ENCODE measurements at places on chromosomes 5 and 9.

DNA sequence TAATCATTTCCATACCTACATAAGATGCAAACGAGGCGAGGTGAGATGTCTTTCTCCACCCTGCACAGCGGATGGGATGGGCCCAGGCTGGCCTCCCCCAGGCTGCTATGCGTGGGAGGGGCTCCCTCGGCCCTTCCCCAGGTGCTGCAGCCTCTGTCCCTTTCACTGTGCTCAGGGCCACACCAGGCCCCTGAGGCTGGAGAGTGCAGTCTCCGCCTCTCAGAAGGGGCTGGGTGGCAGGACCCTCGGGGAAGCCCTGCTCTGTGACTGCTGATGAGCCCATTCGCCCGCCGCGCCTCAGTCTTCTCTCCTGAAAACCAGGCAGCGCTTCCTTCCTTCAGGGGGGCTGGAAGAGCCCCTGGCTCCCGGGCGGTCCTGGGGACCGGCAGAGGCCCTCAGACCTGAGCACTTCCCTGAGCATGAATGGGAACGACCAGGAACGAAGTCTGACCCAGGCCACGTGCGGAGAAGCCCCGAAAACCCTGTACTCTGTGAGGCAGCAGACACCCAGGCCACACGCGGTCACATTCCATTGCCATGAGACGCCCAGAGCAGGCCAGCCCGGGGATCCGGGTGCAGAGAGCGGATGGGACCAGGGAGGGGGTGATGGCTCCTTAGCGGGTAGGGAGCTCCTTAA is 21.9 kb upstream of the NOTCH1 start:
- DNase-seq, result no peak

GRCh38 chr9:34143116-34143515 is 16.6 kb upstream of the DCAF12 start:
- no peak for DNase-seq

DNA sequence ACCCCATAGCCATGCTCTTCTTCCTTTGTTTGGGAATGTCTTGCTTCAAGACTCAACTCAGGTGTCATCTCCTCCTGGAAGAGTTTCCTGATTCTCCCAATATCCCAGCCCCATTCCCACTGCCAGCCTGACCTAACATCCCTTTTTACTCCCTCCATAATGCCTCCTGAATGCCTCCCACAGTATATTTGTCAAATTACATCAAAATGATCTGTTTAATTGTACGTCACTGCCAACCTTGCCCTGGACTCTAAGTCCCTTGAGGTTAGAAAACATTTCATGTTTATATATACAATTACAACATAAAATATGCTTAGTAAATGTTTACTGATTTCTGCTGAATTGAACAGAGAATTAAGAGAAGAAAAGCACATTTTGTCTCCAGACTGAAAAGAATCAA is 301.6 kb upstream of the PDE4D start:
- no peak for DNase-seq

- no peak for DNase-seq
Measured at GRCh38 chr9:89277043-89277442, 34.0 kb upstream of the CKS2 start.

DNA sequence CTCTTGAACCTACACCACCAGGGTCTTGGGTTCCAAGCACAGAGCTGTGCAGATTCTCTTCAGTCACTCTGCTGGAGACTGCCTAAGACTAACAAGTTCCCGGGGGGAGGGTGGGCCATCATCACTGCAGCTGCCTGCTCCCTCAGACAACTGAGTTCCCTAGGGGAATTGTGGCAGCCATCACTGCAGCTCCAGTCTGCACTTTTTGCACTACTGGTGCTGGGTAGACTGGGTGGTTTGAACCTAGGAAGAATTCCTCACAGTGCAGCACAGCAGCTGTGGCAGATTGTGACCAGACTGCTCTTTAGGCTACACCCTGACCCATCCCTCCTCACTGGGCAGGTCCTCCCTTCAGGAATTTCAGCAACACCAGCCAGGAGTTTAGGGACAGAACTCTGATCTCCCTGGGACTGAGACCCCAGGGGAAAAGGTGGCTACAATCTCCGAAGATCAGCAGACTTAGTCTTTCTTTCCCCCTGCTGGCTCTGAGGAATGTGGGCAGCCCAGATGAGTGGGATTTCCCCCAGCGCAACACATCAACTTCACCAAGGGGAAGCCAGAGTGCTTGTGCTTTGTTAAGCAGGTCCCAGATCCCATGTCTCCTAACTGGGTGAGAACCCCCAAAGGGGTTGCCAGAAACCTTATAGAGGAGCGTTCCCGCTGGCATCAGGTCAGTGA is 30.9 kb upstream of the RGMB start:
- DNase-seq, result no peak

- DNase-seq, result no peak
Measured at GRCh38 chr9:30723656-30724055, 1660.8 kb upstream of the ACO1 start.

GRCh38 chr9:83007521-83008300 is 55.2 kb downstream of the RASEF start:
- DNase-seq, result no peak

GRCh38 chr5:172923539-172923938 is 35.7 kb upstream of the RPL26L1 start:
- no peak for DNase-seq

GRCh38 chr5:151075698-151076331 is 5.0 kb downstream of the TNIP1 start:
- no peak for DNase-seq

DNA sequence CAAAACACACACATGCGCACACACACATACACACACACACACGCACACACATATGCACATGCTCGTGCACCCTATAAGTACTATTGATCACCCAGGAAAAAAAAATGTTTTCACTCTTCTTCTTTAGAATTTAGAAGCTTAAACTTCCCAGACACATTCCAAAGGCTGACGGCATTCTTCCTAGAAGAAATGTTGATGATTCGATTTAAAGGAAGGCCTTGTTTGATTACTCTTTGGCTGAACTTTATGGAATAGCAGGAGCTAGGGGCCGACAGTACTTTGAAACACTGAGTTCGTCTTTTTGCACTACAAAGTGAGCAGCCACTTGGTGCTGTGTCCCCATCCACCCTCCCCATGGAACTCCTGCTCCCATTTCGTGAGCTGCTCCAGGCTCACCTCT is 113.2 kb downstream of the EGFLAM start:
- DNase-seq, result no peak

- DNase-seq, result no peak
Measured at GRCh38 chr5:9350301-9350797, 195.5 kb downstream of the SEMA5A start.

DNA sequence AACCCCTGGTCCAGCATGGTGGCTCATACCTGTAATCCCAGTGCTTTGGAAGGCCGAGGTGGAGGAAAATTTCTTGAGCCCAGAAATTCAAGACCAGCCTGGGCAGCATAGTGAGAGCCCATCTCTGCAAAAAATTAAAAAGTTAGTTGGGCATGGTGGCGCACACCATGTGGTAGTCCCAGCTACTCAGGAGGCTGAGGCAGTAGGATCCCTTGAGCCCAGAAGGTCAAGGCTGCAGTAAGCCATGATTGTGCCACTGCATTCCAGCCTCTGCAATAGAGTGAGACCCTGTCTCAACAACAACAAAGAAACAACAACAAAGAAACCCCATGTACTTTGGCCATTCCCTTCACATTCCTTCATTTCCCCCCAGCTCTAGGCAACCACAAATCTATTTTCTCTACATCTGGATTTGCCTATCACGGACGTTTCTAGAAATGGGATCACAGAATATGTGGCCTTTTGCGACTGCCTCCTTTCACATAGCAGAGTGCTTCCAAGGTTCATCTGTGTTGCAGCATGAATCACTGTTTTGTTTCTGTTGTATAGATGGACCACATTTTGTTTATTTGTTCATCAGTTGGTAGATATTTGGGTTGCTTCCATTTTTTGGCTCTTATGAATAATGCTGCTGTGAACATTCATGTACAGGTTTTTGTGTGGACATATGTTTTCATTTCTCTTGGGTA is 17.9 kb downstream of the MIGA2 start:
- DNase-seq, result no peak

DNA sequence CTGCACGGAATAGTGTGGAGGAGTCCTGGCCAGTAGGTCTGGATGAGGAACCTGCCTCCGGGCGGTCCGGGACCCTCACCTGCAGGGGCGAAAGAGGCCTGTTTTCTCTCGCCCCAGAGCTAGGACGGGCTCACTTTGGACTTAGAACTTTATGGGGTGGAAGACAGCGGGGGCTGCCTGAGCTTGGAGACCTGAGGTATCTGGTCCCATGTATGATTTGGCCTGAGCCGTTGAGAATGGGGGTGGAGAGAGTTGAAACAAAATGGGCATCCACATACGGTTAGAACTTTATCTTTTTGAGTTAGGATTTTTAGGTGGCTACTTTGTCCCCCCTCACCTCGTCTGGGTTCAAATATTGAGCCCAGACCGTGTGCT is 681 bp upstream of the ETF1 start:
- DNase-seq, result no peak

DNA sequence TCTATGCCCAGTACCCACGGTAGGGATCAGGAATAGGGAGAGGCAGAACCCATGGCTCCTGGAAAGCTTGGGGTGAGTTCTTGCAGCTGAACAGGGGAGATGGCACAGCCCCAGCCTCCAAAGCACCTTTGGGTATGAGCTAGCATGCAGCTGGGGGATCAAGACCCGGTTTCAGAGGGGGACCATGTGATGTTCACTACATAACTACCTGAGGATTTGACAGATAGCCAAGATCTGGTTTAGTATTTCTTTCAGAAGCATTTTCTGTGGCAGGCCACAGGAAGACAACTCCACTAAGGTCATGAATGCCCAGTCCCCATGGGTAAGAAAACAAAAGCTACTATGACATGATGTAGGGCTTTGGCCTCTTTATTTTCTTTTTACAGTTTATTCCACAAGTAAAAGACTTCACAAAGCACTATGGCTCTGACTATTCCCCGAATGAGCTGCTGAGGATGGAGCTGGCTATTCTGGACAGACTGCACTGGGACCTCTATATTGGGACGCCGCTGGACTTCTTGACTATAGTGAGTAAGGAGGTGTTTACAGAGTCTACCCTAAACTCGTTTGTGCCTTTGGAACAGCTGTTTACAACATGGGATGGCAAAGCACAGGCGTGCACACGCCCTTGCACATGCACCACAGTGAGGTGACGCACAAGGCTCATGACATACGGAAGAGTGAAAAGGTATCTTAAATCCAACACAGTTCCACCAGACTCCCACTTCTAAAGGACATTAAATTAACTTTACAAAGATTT is 3.4 kb downstream of the CCNI2 start:
- DNase-seq, result no peak

DNA sequence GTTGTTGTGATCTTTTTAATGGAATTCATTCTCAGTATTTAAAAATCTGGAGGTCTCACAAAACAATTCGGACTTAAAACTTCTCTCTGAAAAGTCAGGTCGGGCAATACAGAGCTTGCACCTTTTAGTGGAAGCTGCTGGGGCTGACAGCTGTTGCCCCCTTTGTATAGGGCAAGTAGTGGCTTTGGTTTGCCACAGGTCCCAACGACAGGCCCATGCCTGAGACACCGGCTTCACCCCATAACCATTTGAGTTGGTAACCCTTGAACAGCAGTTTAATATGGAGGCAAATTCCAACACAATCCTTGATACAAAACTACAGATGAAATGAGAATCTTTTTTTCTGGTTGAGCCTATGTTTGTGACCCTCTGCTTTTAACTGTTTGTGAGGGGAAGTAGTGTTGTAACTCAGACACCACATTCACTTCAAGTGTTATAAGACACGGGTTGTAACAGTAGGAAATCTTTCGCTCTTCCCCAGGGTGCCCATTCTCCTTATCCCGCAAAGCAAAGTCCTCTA is 752 bp upstream of the GLRX start:
- no peak for DNase-seq

DNA sequence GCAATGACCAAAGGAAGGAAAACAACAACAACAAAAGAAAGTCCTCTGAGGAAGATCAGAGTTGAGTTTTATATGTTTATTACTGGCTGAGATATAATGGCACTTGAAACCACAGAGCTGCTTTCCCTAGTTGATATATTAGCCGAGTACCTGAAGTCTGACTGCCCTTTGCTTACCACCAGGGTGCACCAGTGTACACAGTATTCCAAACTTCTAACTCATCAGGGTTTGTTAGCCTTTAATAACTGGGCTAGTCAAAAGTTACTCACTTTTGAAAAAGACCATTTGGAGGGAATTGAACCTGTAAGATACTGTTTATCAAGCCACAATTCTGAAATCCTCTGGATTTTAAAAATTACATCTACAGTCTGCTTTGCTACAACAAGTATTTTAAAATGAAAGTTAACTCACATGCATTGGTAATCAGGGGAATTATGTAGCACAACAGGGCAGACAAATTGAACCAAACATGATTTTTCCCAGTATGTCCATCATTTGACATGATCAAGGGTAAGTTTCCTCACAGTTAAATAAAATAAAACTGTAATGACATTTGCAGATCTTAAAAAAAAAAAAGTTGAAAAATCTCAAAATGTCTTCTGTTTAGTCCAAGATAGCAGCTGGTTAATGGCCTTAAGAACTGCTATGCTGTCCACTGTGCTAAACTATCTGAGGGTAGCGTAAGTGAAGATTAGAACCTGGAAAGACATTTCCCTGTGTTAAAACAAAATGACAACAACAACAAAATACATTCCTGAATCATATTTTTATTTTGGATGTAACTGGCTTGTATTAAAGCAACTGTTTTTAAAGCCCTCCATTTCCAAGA is 57.3 kb upstream of the C6 start:
- no peak for DNase-seq

DNA sequence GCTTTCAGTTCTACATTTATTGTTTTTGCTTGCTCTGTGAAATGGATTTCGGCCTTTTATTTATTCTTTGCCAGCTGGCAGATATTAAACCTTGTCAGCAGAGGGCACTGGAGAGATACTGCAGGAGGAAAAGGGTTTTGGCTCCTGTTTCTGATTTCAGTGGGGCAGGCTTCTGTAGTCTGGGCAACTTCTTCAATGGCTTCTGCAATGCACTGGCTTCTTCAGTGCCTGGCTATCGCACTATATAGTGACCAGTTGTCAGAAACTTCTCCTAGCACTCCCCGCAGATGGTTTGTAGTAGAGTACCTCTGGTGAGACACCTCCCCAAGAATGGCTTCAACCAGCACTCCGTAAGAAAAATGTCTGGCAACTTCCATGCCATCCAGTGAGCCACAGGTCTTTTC is 3.2 kb upstream of the NFX1 start:
- no peak for DNase-seq

DNA sequence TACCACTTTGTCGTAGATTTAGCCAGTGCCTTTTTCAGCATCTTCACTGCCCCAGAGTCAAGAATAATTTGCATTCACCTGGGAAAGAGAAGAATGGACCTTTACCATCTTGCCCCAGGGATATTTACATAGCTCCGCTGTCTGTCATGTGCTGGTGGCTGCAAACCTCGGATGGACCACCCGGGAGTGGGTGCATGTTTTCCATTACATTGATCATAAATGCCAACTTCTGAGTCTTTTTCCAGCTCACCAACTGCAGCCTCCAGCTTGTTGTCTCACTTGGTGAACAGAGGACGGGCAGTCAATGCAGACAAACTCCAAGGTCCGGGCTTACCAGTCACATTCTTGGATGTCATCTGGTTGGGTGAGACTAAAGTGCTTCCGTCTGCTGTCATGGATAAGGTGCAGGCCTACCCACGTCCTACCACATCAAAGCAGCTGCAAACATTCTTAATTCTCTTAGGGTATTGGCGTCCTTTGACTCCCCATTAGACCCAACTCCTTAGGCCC is 155.8 kb upstream of the APC start:
- DNase-seq, result no peak
